ENCODE measurements at places on chromosomes 3 and 15.

DNA sequence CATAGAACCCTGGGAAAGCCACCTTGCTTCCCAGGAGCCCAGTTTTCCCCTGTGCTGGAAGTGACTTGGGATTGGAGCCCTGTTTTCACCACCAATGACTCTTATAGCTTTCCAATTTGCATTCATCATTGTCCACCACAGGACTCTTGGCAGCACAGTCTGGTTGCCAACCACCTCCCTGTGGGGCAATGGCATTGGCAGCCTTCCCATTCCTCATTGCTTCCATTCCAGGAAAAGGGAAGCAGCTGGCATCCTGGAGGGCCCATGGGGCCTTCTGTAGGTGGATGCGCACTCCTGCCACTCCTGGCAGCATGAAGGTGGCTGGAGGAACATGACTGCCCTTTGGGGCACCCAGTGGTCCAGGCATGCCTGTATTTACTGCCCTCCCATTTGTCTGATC lies 57.7 kb downstream of the FEM1B start:
- peak; percentile 61 for DNase-seq

DNA sequence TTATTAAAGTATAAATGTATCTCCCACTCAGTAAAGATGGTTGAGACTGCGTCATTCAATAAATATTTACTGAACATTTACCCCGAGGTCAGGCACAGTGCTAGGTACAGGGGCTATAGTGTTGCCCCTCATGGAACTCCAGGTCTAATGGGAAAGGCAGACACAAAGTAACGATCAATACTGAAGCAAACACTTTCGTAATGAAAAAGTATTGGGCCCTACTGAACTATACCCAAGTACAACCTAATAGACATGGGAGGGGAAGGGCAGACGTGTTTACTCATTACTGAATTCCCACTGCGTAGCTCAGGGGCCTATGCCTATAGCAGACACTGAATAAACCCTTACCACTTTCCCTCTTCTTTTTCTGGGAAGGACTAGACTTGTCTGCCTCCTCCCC lies 56.9 kb downstream of the KLHL6 start:
- DNase-seq, result no peak

GRCh38 chr3:129911261-129911861 lies 17.9 kb upstream of the TMCC1 start:
- DNase-seq, result no peak

GRCh38 chr3:30475038-30475808 lies 131.2 kb upstream of the TGFBR2 start:
- DNase-seq, result no peak

DNA sequence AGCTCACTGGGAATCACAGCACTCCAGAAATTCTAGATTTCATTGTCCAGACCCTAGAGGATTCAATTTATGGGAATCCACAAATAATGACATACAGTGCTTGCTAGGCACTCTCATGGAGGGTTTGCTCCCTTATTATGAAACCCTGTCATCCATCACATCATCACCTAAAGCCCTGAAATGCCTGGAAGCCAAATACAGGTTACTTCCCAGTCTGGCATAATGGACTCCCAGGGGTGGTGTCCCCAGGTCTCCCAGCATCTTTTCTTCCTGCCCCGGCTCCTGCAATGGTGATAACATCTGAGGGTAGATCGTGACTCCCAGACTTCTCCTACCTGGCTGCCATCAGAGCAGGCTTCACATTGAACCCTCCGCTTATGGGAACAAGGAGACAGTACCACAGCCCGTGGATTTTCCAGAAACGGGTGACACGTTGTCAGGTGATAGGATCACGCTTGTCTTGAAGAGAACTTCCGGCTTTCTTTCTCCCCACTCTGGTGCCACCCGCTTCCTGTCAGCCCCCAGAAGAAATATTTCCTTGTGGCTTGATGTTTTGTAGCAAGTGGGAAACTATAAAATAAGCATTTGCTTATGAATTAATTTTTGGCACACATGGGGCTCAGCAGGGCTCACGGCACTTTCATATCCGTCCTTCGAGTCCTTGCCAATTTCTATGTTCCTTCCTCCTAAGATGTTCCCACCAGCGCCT lies 238.7 kb upstream of the BHLHE40 start:
- DNase-seq, result no peak

- DNase-seq, result no peak
These were observed 25.4 kb downstream of the ALDH1A2 start for GRCh38 chr15:58040150-58040549.

- no peak for DNase-seq
These were observed 10.1 kb downstream of the BCL2L10 start for GRCh38 chr15:52102463-52102862.

DNA sequence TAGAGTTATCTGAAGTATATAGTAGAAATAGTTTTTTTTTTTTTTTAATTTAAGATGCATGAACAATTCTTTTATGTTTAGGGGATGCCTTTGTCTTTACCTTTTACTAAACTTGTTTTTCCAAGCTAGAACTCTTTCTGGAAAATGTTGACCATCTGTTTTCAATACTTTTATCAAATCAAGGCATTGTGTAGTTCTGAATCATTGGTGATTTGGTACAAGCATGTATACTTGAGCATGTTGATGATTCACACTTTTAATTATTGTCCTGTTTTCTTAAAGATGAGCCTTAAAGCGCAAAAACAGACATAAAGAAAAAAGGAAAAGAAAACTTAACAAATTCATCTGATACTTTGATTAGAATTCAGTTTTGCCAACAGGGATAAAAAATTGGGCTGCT lies 28.3 kb downstream of the PDCD6IP start:
- DNase-seq, result no peak

- no peak for DNase-seq
These were observed 33.8 kb downstream of the SLCO3A1 start for GRCh38 chr15:91887321-91887720.

- no peak for DNase-seq
These were observed 44.5 kb upstream of the MCTP2 start for GRCh38 chr15:94186770-94187331.

- no peak for DNase-seq
These were observed 17.0 kb downstream of the CHRM5 start for GRCh38 chr15:33985287-33985686.

GRCh38 chr15:71660501-71660900 lies 149.9 kb upstream of the NR2E3 start:
- DNase-seq, result no peak

DNA sequence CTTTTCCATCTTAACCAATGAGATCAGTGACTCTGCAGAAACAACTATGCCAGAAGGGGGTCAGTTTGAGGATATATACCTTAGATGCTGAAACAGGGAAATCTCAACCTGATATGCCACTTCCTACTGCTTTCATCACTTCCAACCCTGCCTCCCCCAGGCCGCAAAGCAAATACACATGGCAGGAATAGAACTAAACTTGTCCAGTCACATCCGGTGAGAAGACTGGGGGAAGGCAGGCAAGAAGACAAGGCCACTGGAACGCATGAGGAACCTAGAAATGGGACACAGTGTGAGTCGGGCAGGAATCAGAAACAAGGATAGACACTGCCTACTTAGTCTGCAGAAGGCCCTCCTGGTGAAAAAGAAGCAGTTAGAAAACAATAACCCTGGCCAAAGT lies 90.6 kb downstream of the MYO5A start:
- DNase-seq, result no peak

DNA sequence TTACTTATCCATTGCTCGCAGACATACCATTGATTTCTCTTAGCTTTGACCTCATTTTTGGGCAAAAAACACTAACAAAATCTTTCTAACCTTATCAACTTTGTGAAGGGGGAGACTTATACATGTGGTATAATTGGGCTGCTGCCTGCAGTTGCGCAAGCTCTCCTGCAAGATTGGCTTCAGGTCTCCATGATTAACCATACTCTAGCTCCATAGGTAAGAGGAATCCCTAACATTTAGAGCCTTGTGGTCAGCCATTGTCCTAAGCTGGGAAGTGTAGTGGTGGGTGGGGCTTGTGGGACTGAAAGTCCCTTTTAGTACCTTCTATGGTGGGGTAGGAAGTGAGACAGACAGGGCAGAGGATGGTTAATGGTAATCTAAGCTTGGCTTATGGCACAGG lies 179.6 kb upstream of the THRB start:
- no peak for DNase-seq

- DNase-seq, result no peak
These were observed 313.5 kb downstream of the RPLP1 start for GRCh38 chr15:69766156-69766555.

DNA sequence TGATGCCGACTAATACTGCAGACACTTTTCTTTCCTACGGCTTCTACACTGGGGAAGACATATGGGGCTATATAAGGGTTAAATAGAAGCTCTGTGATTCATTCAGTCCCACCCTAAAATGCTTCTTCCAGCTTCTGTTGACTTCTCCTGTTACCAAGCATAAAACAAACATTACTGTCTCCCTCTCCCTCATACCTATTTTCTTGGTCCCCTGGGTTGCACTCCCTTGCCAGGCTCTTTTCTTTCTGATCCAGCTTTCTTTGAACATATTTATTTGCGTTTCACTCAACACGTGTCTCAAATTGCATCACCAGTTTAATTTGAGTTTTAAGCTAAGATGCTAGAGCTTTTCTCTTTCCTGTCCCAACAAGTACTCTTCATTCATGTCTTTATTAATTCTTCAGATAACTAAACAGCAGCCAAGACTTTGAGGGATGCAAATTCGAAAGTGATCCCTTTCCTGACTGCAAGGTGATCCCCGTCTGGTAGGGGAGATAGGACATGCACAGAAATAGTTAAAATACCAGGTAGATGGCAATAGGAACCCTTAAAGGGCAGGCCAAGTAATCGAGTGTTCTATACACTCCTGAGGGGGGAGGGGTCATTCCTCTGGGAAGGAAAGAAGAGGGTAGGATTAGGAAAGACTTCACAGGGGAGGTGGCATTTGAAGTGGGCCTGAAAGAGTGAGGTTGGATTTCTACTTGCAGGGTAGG lies 198.6 kb upstream of the BCL6 start:
- DNase-seq, result no peak

- no peak for DNase-seq
These were observed 640.8 kb downstream of the TUSC7 start for GRCh38 chr3:117350371-117350770.

DNA sequence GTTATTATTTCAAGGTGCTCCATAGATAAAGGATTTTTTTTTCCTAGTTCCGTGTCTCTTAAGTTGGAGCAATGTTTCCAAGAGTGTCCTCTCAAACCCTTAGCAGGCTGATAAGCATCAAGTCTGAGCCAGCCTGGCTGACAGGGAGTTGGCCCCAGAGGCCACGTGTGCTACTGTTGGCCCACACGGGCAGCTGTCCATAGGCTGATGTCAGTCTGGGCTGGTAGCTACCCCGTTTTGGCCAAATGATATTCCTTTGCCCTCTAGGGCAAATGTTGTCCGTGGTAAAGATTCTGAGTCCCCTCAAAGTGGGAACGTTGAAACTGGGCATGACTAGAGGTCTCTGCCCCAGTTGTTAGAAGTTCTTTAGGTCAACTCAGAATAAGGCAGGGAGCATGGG lies 99.4 kb downstream of the FLNB start:
- no peak for DNase-seq

- no peak for DNase-seq
These were observed 87.7 kb upstream of the ALDH1L1 start for GRCh38 chr3:126267976-126268615.

- no peak for DNase-seq
These were observed 565.9 kb upstream of the CCDC54 start for GRCh38 chr3:106811376-106811775.

- no peak for DNase-seq
These were observed 168.4 kb downstream of the LPP start for GRCh38 chr3:188322135-188322887.

DNA sequence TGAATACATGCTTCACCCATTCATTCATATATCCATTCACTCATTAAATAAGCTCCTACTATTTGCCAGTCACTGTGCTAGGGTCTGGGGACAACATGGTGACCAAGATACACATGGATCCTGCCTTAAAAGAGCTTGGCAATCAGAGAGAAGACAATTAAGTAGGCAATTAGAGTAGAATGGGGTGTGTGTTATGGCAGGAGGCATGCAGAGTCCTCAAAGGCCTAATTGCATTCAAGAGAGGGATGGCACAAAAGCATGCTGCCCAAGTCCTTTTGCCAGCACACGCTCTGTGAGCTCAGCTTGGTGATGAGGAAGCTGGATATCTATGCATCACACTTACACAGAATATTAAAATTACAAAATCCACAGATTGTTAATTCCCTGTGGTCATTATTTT lies 2.8 kb upstream of the PRICKLE2 start:
- no peak for DNase-seq

DNA sequence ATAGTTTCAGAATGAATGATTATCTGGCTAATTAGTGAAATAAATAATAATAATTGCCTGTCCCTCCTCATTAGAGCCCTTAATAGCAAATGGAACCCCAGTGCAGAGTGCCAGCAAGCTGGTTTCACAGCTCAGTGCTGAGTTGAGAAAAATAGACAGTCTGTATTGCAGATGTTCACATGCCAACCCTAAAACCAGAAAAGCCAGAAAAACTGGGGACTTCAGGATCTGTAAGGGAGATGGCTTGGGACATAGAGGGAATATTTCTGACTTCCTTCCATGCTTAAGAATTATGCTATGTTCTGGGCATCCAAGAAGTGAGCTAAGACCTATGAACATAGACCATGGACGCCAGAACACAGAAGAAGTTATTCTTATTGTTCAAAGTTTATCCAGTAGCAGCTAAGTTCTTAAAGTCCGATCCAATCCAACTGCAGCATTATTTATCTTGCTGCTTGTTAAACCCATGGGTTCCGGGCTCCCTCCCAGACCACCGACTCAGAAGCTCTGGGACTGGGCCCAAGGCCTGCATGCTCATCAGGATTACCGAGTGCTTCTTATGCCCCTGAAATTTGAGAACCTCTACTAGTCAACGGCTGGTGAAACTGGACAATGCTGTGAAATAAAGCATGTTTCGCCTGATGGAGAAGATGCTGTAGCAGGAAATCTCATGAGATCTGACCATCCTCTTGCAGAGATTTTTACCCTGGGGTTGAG lies 158.3 kb downstream of the FOXB1 start:
- no peak for DNase-seq

GRCh38 chr15:70690491-70691276 lies 72.7 kb downstream of the UACA start:
- no peak for DNase-seq

- DNase-seq, result no peak
These were observed 37.9 kb upstream of the MGLL start for GRCh38 chr3:127860211-127860696.

DNA sequence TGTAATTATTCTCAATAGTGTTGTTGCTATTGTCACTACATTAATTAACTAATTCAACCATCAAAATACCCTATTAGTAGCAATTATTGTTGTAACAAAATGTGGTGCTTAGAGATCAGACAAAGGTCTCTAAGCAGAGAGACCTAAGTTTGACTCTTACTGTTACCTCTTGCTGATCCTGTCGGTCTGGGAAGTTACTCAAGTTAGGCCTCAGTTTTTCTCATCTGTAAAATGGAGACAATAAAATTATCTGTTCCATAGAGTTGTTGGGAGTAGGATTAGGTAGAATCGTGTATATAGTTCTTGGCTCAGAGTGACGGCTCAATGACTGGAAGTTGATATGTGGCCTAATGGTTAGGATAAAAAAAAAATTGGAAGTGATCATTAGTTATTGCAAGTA lies 69.8 kb upstream of the ARL8B start:
- no peak for DNase-seq

- no peak for DNase-seq
These were observed 27.4 kb upstream of the CD47 start for GRCh38 chr3:108118038-108118768.

- no peak for DNase-seq
These were observed 1.9 kb upstream of the EIF3J start for GRCh38 chr15:44535092-44535491.

Measured in femur (tissue), 1 donor.